ENCODE measurements at places on chromosomes 16 and 17. TPM values are rescaled to one million over a fixed set of nuclear protein-coding genes. Genes with fewer than 3 reads are reported as not detected.

DNA sequence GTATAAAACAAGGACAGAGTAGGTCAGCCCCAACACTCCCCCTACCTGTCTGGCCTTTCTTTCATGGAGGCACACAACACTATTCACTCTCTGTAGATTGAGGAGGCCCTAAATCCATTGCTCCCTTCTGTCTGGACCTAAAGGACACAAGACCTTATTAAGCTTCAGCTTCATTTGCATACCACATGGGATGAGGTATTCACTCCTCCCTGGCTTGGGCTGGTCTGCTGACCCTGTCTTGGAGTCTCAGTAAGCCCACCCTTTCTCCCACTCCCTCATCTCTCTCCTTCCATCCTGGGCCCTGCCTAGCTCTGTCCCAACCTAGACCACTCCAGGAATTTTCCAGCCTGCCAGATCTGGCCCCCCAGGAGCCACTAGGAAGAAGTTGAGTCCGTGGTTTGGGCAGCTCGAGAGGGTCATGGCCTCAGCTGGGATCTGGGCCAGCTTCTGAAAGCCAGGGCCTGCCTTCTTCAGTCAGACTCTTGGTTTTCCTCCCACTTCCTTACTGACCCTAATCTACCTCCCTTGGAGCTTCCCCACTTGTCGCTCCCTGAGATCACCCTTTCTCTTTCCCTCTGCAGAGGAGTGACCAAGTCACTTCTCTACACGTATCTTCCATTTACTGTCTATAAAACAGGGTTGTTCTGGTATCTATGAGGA is 6.5 kb upstream of the LLGL1 start:
- peaks cover 3% of the 10 kb centered on the region for H3K4me1 ChIP-seq
- no peak for DNase-seq
- H3K36me3 ChIP-seq = no peaks in the 10 kb centered on the region
- H3K27ac ChIP-seq = no peak overlapping the region

GRCh38 chr17:10025976-10026901 is 121.2 kb upstream of the RCVRN start:
- DNase-seq = no peak
- H3K4me3 ChIP-seq = no peak overlapping the region
- H3K4me1 ChIP-seq = no peaks in the 10 kb centered on the region
- H3K36me3 ChIP-seq = no peaks in the 10 kb centered on the region
- H3K27me3 ChIP-seq = no peaks in the 10 kb centered on the region
- no peak overlapping the region for H3K27ac ChIP-seq

- H3K27me3 ChIP-seq = no peaks in the 10 kb centered on the region
- H3K4me1 ChIP-seq = no peaks in the 10 kb centered on the region
- DNase-seq = no peak
- H3K27ac ChIP-seq = no peak overlapping the region
- H3K36me3 ChIP-seq = peaks cover 28% of the 10 kb centered on the region
- no peak overlapping the region for H3K4me3 ChIP-seq
Observed at GRCh38 chr16:3508736-3509135, 7.9 kb downstream of the CLUAP1 start.

GRCh38 chr17:50891577-50891989 is 25.4 kb upstream of the TOB1 start:
- H3K27me3 ChIP-seq = no peaks in the 10 kb centered on the region
- no peak overlapping the region for H3K4me3 ChIP-seq
- no peak overlapping the region for H3K27ac ChIP-seq
- peaks cover 34% of the 10 kb centered on the region for H3K4me1 ChIP-seq
- no peak for DNase-seq

DNA sequence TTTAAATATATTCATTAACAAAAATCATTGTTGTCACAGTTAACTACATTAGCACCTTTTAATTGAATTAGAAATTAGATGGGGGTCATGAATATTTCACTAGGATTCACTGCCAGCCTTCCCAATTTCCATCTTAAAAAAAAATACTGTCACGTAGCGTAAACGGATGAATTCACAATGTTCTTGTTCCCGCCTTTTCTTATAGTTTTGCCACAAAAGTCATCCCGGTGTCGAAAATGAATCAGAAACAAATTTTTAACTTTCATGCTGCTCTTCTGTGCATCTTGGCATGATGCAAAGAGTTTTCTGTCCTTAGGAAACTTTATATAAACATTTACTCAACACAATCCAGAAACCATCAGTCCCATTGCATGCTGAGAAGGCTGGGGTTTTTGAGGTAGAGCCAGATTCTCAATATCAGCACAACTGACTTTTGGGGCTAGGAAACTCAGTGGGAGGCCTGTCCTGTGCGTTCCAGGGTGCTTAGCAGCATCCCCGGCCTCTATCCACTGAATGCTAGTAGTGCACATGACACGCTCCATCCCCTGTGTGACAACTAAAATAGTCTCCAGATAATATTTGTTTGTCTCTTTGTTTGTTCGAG is 252.9 kb upstream of the XYLT1 start:
- no peak overlapping the region for H3K4me3 ChIP-seq
- no peak for DNase-seq
- no peak overlapping the region for H3K27ac ChIP-seq
- no peaks in the 10 kb centered on the region for H3K4me1 ChIP-seq

Gene TBC1D16
- 14.3 TPM for total RNA-seq

Gene ABCA9
- total RNA-seq = 9.4 TPM

Gene SDR42E2
- not detected for total RNA-seq

Gene MVD
- 75.6 TPM for total RNA-seq

Gene CCL14
- 6.2 TPM for total RNA-seq

Data from transverse colon (tissue), 4 donors.